ENCODE measurements at places on chromosomes 1 and 21.
A peak's percentile ranks its signal among the peaks of the same experiment; 100 is the strongest.

- DNase-seq: no peak
Observed at GRCh38 chr1:116540088-116540487, 30.7 kb downstream of the CD58 start.

GRCh38 chr1:217135569-217135915 lies 412.3 kb upstream of the ESRRG start:
- DNase-seq: no peak

GRCh38 chr1:65189576-65190115 lies 41.6 kb downstream of the AK4 start:
- no peak for DNase-seq

GRCh38 chr1:100734676-100735075 lies 15.1 kb downstream of the VCAM1 start:
- no peak for DNase-seq

DNA sequence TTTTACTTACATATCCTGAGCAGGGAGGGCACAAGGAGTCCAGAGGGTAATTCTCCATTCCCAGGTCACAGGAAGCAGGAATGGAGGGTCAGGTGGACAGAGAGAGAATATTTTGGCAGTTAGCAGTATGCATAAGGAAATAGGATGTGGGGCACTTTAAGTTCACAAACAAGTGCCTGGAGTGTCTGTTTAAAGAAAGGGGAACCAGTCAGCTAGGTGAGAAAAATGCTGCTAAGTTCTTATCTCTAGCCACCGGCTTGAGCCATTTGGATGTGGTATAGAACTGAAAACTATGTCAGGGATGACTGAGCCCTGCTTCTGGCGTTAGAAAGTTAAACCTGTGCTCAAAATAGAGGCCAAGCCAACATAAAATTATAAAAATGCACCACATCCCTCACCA lies 739.7 kb upstream of the NCAM2 start:
- DNase-seq: no peak

GRCh38 chr1:171884475-171884874 lies 43.2 kb downstream of the DNM3 start:
- no peak for DNase-seq

- no peak for DNase-seq
Observed at GRCh38 chr1:166603296-166603695, 236.0 kb upstream of the POGK start.

GRCh38 chr1:187504779-187505178 lies 676.0 kb downstream of the PLA2G4A start:
- no peak for DNase-seq

GRCh38 chr1:24643363-24644099 lies 429 bp downstream of the SRRM1 start:
- DNase-seq: peak; percentile 15

GRCh38 chr1:7247791-7248548 lies 462.7 kb downstream of the CAMTA1 start:
- no peak for DNase-seq

DNA sequence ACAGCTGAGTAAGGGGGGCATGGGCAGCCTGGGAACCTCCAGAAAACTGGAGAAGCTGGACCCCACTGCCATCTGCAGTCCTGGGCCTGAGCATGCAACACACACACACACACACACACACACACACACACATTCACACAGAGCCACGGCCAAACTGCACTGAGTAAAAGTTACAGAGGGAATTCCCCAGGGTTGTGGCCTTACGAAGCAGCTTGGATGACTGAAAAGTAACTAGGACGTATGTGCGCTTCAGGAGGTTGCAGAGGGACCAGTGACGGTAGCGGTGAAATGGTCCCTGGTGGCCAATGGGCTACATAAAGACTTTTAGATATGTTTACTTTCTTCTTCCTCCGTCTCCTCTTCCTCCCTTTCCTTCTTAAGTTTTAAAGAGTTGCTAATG lies 232.5 kb upstream of the TMEM51 start:
- DNase-seq: no peak

- no peak for DNase-seq
Observed at GRCh38 chr1:245382981-245383380, 228.2 kb downstream of the KIF26B start.

DNA sequence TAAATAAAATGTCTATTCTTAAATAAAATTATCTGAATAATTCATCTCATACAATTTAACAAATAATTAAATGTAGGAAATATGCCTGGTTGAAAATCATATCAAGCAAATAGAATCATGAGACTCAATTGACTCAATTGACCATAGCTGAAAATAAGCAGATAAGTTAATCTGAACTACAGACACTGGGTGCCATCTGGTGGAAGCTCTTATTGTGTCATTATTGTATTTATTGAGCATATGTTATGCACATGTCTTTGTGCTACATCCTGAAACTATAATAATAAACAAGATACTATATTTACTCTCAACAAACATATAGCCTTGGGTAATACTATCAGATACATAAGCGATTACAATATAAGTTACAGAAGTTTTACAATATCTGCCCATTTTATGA lies 41.0 kb downstream of the BRINP3 start:
- no peak for DNase-seq

DNA sequence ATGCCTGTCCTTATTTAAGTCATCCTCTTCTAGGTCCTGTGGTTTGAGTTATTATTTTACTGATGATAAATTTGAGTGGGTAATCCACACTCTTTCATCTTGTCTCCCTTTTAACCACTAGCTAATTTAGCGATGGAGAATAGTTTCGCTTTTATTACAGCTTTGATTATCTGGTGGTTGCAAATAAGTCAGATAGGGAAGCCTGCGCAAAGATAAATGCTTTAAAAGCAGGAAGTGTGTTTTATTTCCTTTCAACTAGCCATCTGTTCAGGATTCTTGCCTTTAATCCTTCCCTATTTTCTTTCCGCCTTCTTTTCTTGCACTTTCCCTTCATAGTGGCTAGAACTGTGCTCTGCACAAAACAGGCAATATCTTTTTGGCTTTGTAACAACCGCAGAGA lies 129.0 kb downstream of the TGFB2 start:
- DNase-seq: no peak

DNA sequence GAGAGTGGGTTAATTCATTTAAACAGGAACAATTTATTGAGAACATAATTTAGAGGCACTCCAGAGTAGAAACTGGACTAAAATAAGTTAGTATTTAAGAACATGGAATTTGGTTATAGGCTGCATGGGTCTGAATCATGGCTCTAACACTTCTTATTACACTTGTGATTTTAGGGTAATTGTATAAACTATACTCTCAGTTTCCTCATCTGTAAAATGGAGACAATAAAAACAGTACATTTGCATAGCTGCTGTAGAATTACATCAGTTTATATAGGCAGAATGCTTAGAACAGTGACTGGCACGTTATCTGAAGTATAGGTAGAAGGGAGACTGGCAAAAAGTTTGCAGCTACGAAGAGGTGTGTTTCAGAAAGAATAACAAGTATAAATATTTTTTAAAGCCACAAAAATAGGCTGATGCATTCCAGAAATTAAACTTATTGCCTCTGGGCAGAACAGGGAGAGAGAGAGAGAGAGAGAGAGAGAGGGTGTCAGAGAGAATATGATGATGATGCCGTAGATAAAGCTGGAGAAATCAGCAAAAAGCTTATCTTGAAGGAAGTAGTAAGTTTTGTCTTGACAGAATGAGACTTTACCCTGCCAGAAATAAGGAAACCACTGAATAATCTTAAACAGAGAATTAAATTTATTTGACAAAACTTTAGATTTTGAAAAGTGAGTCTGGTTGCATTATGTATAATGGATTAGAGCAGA lies 8.1 kb upstream of the OR6K3 start:
- DNase-seq: no peak

DNA sequence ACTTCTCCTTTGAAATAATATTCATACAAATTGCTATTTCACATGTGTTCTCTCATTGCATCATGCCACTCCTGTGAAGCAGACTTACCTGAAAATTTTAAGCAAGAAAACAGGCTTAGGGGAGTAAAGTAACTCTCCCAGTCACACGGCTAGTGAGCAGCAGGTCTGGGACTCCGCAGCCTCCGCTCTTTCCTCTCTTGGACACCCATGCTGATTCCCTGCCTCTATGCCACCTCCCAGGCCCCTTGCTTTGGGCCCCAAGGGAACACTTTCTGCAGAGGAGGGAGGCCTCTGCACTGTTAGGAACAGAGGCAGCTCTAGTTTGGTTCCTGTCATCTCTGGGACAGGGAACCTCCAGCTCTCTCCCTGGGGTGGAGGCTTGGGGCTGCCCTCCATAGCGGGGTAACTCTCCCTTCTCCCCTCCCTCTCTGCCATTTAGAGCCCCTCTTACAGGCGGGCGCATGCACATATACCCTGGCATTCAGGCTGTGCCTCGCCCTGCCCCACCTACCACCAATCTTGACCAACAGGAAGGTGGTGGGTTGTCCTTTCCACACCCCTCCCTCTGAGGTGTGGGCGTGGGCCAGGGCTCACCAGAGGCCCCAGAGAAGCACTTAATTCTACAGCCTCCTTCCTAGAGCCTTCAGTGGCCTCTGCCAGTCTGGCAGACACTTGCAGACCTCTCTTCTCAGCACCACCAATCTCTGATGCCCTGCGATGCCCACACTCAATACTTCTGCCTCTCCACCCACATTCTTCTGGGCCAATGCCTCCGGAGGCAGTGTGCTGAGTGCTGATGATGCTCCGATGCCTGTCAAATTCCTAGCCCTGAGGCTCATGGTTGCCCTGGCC lies at the start of gene RXFP4:
RXFP4 (plus strand) TSS at position 646 of the 852 bp plus-strand sequence; CDS start at position 718, 72 bp downstream.
- DNase-seq: no peak

- no peak for DNase-seq
Observed at GRCh38 chr1:118049981-118050380, 120.4 kb downstream of the WDR3 start.

- DNase-seq: no peak
Observed at GRCh38 chr1:111618081-111618480, 1.5 kb upstream of the RAP1A start.

GRCh38 chr1:45787905-45788304 lies 15.5 kb upstream of the MAST2 start:
- DNase-seq: no peak

- no peak for DNase-seq
Observed at GRCh38 chr21:44816761-44817505, 929 bp downstream of the SUMO3 start.

GRCh38 chr1:54971317-54971791 lies 9.1 kb upstream of the TMEM61 start:
- no peak for DNase-seq

DNA sequence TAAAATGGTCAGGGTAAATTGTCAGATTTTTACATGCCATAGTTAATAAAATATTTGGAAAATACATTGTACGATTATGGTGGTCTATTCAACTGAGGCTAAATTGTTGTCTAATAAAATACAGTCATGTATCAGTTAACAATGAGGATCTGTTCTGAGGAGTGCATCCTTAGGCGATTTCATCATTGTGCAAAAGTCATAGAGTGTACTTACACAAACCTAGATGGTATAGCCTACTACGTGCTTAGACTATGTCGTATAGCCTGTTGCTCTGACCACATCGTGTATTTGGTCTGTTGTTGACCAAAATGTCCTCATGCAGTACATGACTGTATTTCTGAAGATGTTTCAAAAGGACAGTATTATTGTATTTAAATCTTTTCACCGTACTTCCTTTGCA lies 5.2 kb downstream of the EEIG2 start:
- DNase-seq: no peak

DNA sequence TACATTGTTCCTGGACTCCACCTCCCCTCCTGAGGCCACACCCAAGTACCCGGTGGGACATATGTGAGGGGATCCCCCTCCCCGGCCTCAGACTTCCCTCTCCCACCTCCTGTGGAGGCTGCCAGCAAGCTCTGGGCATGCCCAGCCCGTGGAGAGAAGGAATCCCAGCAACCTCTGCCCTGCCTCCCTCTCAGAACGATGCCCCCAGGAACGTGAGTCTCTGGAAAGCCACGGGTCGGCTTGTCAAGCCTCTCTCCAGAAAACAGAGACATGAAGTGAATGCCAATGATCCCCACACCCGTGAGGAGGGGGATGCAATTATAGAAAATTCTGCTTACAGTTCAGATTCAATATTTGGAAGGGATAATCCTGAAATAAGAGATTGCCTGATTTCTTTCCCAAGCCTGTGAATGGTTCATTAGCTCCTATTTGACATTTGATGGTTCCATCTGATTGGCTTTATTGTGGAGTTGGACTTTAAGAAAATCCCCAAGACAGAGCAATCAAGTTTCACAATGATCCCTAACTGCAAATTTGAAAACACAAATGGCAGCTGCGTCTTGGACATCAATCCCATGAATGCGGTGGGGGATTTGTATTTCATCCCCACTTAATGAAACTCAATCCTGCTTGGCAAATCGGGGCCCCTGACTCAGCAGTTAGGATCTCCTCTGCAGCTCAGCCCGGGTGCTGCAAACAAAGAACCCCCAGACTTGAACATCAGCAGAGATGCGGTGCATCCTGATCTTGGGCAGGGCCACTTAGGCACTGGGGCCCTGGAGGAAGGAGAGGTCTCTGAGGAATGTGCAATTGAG lies 9.1 kb upstream of the GUCA2B start:
- no peak for DNase-seq

DNA sequence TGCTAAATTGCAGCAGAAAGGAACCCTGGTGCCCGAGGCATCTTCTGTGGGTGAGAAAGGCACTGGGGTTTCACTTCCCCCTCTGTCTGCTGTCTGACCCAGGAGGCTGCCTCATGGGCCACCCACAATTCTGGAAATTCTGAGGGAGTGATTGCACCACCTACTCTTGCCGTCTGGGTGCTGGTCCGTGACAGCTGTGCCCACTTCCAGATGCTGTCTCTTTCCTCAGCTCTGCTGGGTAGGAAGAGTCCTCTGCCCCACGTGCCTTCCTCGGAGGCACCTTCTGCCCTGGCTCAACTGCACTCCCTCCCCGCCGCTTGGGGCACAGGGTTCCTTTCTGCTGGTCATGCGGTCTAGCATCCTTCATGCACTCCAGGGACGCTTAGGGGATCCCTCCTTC lies 96.3 kb downstream of the ARHGEF10L start:
- DNase-seq: no peak

- no peak for DNase-seq
Observed at GRCh38 chr1:78355656-78356055, 135.1 kb upstream of the PTGFR start.

DNA sequence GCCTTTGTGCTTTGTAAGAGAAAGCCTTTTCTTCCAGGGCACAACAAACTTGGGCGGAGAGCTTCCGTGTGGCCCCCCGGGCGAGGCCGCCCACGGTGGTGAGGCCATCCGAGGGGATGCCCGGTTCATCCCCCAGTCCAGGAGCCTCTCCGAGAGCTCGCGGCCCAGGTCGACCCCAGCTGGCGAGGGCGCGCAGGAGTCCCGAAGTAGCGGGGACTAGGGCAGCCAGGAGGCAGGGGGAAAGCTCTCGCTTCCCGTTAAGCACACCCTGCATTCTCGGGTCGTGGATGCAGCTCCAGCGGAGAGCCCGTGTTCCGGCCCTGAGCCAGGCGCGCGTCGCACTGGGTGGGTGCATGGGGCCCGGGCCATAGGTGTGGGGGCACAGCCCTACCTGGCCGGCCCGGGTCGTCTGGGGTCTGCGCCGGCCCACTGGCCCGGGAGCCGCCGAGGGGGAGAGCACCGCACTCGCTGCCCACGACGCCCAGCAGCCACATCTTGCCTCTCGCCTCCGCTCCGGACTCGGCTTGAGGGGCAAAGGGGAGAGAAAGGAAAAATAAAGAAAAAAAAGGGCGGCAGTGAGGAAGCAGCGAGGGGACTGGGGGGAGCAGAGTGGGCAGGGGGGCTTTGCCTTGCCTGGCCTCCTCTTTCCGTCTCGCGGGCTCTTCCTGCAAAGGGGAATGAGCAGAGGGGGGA lies 1.8 kb downstream of the RNF220 start:
- DNase-seq: no peak

Data from T follicular helper cell (primary cell).